ENCODE measurements at places on chromosomes 3 and 15. TPM values are rescaled to one million over a fixed set of nuclear protein-coding genes. Genes with fewer than 3 reads are reported as not detected.

ACSBG1 gene
- total RNA-seq: not detected

TMIE gene
- total RNA-seq: not detected

B3GNT5 gene
- 59.8 TPM for total RNA-seq

SENP8 gene
- 2.8 TPM for total RNA-seq

SUSD5 gene
- total RNA-seq: 0.07 TPM

C2CD4A gene
- not detected for total RNA-seq

SEMA6D gene
- 1.2 TPM for total RNA-seq

ZKSCAN7 gene
- 2.8 TPM for total RNA-seq

TEX55 gene
- not detected for total RNA-seq

SYNPR gene
- total RNA-seq: not detected

TF gene
- total RNA-seq: not detected

POMGNT2 gene
- 14.2 TPM for total RNA-seq

MORC1 gene
- not detected for total RNA-seq

DNAJA4 gene
- total RNA-seq: 10.6 TPM

LNP1 gene
- 1.0 TPM for total RNA-seq

LRRN1 gene
- total RNA-seq: not detected

ULK4 gene
- total RNA-seq: 7.4 TPM

KIF7 gene
- total RNA-seq: 6.1 TPM

HAPLN3 gene
- 5.4 TPM for total RNA-seq

SELENOS gene
- 75.6 TPM for total RNA-seq

GHSR gene
- total RNA-seq: not detected

CASR gene
- not detected for total RNA-seq

TMCO5A gene
- total RNA-seq: not detected

SKOR1 gene
- not detected for total RNA-seq
